ENCODE measurements at places on chromosomes 11 and 22.

DNA sequence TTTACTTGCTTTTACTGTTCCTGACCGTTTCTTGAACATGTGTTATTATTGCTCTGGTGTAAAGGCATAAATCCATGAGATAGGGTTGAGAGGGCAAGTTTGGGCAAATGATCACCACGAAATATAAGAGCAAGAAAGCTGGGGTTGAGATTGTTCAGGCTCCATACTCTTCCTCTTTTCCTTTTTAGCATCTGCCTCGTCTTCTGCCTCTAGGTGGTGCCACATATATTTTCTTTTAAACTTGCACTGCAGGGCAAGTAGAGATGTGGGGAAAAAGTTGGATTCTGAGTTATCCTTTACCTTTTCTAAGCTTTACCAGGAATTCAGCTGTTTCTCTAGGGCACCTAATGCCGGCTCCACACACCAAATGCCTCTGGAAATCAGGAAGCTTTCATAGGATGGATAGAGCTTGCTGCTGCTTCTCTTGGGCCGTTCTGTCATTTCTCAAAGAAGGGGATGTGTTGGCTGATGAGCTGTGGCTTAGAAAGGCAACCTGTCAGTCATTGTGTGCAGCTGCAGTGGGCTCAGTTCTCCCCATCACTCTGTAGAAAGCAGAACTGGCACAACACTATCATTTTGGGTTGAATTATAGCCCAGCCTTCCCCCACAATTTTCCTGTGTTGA, 98.2 kb downstream of the LDLRAD3 start:
- no peak for DNase-seq

- peak; percentile 26 for DNase-seq
Measured at GRCh38 chr11:131025020-131025419, 108.7 kb upstream of the SNX19 start.

DNA sequence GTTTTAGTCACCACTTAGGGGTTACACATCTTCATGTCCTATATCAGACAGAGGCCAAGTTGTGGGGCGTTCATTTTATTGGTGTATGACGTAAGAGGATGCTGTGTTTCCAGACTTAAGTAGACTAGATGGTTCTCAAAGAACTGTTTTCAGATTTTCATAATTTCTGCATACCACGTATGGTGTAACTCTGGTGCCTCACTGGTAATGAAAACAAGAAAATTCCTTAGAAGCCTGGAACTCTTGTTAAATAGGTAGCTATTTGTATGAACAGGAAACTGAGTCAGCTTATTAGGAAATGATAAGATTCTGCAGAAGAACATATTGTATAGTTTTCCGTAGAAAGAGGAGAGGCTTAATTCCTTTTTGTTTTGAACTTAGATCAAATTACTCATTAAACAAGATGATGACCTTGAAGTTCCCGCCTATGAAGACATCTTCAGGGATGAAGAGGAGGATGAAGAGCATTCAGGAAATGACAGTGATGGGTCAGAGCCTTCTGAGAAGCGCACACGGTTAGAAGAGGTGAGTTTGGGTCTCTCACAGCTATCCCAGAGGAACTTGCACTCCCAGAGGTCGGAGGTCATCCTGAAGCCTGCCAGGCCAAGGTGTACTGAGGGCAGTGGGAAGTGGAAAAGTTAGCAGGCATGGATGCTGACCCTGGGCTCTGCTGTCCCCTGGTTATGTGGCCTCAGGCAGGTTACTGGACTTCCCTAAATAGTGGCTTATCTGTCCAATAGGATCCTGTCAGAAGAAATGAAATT, 3.9 kb downstream of the CDC45 start:
- DNase-seq = no peak

DNA sequence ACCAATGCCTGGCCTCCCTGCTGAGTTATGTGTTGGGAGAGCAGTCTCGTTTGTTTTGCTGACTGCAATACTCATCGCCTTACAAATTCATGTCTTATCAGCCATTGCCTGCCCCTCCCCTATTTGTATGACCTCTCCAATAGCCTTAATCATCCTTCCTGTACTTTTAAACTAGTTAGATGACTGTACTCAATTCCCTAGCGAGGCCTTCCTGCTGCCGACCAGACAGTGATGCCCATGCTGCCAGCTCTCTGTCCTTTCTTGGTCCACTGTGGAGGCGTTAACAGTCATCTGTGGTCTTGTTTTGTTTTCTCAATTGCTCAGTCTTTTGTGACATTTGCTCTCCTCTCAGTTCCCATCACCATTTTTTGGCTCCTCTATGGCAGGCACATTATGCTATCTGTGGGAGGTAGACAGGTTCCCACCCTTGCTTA, 20.3 kb upstream of the YPEL1 start:
- no peak for DNase-seq

GRCh38 chr11:37727371-37727770, 1129.3 kb upstream of the RAG2 start:
- DNase-seq = no peak

DNA sequence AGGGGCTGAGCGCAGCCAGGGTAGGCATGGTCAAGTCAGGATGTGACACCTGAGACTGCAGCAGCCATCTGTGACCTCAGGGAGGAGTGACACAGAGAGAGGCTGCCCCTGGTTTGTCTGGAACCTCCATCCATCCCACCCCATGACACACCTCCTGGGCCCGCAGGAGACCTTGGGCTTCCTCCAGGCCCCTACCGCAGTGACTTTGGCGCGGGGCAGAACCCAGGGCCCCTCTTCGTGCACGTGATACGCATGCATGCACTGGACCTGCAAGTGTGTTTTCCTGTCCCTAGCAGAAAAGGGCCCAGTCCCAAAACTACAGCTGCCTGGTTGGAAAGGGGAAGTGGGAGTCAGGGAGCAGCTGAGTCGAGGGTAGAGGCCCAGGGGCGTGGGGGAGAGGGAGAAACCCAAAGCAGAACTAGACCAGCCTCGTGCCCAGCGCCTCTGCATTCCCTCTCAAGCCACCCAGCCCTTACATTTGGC, 7.9 kb upstream of the CYTH4 start:
- DNase-seq = no peak

- no peak for DNase-seq
Measured at GRCh38 chr22:19509191-19509590, 15.0 kb downstream of the CLDN5 start.

DNA sequence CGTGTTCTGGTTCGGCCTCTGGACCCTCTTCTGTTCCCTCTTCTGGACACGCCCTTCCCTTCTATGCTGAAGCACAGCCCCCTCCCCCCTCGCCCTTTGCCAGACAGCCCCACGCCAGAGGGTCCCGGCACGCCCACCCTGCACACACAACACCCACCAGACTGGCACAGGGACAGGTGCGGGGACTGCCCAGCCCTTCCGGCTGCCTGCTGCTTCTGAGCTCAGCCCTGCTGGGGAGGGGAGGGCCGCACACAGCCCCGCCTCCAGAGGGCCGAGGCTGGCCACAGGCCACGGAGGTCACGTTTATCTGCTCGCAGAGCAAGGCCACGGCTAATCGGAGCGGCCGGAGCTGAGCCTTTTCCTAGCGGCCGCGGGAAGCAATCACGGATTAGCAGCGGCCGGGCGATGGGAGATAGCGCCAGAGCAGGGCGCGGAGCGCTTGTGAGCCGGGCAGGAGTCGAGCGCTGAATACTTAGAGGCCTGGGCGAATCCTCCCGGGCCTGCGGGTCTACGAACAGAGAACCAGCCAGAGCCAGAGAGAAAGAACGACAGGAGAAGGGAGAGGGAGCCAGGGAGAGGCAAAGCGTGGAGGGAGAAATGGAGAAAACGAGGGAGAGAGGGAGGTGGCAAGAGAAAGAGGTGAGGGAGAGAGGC, 21.5 kb downstream of the OTUB1 start:
- DNase-seq = no peak

- peak; percentile 85 for DNase-seq
Measured at GRCh38 chr11:62539238-62539925, 7.2 kb downstream of the AHNAK start.

- DNase-seq = no peak
Measured at GRCh38 chr11:2794968-2795322, 90.6 kb downstream of the CDKN1C start.

DNA sequence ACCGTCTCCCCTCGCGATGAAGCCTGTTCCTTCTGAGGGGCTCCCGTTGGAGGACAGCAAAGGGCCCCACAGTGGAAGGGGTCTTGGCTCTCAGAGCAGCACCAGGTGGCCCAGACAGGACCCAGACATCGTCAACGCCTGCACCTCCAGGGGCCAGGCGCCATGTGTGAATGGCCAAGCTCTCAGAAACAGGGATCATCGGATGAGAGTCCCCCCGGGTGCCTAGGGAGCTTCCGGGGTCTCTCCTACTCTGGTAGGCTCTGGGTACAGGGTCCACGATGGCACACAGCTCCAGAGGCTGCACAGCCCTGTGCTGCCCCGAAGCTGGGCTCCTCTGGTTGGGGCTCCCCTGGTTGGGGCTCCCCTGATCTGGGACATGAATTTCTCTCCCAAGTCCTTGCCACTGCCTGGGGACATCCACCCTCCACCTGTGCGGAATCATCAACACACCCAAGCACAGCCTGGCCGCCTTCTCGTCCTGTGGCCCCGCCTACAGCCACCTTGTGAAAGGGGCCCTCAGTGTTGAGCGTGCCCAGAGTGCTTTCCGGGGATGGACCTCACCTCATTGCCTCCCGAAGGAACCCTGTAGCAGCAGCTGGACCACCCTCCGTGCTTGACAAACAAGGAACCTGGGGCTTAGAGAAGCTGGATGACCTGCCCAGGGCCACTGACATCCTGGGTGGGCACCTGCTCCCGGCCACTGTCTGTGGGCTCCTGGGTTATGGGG, 929.0 kb downstream of the BRD1 start:
- DNase-seq = no peak

DNA sequence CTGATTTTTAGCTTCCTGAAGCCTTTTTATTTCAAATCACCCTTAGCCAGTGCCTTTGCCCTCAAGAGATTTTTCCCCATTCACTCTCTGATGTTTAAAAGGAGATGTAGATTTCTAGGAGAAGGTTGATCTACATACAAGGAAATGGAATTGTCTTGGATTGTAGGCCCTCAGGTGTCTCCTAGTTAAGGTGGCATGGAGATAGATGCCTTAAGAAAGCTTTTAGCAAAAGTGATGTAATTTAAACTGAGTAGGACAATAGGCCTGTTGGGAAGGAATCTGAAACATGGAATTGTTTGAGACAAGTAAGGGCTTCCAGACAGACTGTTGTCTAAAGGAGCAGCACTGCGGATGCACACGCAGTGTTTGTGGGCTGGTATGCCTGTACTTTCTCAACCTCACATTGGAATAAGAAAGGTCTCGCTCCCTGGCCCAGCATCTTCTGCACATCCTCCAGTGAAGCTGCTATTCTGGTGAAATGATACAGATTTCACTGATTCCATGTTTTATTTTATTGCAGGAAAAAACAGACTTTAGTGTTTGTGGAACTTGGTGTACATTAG, 69.8 kb upstream of the SLC25A18 start:
- no peak for DNase-seq

DNA sequence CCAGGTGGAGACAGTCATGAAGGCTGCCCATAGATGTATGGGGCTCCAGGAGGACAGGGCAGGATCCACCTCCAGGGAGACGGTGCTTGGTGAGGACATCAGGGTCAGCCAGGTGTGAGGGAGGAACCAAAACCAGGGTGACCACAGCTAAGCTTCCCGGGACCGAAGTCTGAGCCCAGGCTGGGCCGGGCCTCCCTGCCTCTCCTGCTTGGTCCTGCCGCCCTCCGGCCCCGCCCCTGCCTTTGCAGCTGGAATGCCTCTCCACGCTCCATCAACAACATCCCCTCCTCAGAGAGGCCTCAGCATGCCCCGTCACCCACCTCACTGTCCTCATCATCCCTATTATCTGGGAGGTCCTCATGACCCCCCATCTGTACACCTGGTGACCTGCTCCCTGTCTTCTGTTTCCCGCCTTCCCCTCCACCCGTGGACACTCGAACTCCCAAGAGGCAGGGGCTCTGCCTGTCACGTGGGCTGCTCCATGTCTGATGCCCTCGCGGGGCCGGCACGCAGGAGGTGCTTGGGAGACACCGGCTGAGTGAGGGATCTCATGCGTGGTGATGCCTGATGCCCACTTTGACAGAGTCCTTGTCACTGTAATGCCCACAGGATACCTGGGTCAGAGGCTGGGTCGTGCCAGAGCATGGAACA, 59.4 kb downstream of the RTL6 start:
- DNase-seq = no peak
